Right forelimb (tissue), 1 donor: ENCODE measurements at places on chromosomes 2 and 18.

DNA sequence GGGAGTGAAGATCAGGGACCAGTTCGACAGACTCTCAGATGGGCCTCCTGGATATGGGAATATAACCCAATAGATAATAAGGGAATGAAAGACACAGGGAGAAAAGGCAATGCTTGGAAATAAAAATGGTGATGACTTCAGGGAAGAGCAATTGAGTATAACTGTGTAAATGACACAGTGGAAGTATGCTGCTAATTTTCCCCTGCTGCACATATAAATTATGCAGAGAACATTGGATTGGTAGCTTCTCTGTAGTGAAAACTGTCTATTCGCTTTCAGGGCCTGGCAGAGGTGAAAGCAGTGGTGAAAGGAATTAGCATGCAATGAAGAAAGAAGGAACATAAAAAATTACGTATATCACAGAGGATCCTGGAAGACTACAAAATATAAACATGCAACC lies 398.2 kb upstream of the CDH2 start:
- DNase-seq, result no peak

GRCh38 chr2:6650311-6650710 lies 215.4 kb downstream of the CMPK2 start:
- DNase-seq, result no peak

GRCh38 chr2:100339823-100340222 lies 17.5 kb upstream of the LONRF2 start:
- DNase-seq, result no peak

DNA sequence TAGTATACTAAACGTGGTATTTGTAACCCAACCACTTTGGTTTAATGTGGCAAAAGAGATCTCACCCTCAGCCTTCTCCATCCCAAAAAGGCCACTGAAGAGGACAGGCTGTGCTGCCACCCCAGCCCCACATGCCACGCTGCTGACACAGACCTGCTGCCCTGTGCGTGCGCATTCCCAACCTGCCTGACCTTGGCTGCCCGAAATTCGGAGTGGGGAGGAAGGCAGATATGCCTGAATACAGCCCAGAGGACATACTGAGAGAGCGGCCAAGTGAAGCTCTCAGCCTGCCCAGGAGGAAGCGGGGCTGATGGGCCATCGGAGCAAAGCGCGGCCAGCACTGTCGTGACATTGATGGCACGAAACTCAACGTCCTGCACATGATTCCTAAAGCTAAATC lies 70.0 kb downstream of the HDAC4 start:
- peak; percentile 23 for DNase-seq

DNA sequence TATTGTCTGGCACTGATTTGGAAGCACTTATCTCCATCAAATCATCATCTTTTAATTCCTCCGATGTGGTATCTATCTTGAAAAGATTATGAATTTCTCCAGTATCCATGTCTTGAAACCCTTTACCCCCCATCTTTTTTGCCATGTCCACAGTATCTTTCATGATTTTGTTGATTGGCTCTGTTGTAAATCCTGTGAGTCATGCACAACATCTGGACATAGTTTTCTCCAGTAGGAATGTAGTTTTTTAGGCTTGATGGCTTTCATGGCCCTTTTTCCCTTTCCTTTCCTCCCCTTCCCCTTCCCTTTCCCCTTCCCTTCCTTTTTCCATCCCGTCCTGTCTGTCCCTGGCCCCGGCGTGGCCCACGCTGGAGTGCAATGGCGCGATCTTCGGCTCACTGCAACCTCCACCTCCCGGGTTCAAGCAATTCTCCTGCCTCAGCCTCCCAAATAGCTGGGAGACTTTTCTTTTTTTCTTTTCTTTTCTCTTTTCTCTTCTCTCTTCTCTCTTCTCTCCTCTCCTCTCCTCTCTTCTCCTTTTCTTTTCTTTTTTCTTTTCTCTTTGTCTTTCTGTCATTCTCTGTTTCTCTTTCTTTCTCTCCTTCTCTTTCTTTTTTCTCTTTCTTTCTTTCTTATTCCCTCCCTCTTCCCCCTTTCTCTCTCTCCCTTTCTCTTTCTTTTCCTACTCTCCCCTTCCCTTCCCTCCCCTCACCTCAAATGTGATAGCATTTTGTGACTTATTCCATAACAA lies 18.4 kb upstream of the ZNF638 start:
- no peak for DNase-seq

- DNase-seq, result no peak
Measured at GRCh38 chr18:7876354-7877104, 309.4 kb downstream of the PTPRM start.

DNA sequence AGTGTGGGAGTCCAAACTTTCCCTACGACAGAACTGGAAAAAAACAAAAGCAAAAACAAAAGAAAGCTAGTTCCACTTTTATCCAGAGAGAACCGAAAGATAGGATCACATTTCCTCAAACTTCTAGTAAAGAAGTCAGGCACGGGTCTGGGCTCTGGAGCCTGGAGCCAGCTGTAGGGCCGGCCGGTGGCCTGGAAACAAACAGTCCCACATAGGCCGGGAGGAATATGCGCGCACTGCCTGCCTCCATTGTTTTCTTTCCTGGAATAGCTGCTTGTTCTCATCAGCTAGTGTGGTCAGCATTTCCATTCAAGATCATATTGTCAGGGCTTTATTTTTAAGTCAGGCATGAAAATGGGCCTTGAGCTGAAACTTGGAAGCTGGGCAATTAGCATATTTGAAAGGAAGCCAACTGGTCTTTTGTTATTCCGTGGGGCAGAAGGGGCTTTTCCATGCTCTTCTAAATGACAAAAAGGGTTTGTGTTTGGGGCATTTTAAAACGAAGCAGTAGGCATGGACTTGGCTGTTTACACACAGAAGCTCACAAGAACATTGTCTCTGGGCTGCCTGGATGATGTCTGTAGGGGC lies 58.7 kb upstream of the RFX8 start:
- no peak for DNase-seq

DNA sequence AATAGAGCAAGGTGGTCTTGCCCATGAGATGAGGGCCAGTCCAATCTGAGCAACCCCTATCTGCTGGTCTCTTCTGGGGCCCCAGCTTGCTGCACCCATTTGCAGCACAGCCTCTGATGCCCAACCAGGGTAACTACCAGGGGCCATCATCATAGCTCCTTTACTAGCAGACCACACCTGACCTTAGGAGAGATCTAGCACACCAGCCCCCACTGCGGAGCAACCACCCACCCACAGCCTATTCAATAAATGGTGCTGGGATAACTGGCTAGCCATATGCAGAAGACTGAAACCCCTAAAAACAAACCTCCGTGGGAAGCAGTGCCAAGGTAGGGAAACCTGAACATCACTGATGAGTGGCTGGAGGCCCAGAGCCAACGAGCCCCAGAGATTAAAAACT lies 196.1 kb upstream of the RBBP8 start:
- DNase-seq, result no peak

- peak; percentile 92 for DNase-seq
Measured at GRCh38 chr2:46847185-46847710, 68.4 kb downstream of the MCFD2 start.

- peak; percentile 12 for DNase-seq
Measured at GRCh38 chr2:128489526-128490273, 171.0 kb upstream of the HS6ST1 start.

- no peak for DNase-seq
Measured at GRCh38 chr18:45774065-45774521, 50.1 kb downstream of the SLC14A1 start.
